GM13976 (cell line): ENCODE measurements at places on chromosomes 5 and 9.

DNA sequence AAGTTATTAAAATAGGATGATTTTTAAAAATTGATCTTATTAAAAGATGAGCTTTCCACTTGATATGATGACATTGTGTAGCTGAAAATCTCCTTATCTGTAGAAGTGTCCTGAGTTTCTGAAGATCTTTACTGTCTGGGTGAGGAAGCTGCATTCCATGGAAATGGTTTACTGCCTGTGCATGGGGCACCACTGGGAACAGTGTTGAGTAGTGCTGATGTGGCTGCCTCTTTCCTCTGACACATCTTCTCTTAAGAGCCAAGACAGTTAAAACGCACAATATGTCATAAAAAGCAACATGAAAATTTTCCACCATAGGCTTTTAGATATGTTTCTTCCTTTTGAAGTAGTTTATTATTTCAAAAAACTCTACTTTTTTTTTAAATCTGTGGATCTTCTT lies 24.6 kb downstream of the SECISBP2 start:
- no peak for DNase-seq

- DNase-seq = no peak
These were observed 107.9 kb downstream of the TRIO start for GRCh38 chr5:14250748-14251701.

- DNase-seq = no peak
These were observed 5.7 kb upstream of the LCN9 start for GRCh38 chr9:135657416-135657815.

DNA sequence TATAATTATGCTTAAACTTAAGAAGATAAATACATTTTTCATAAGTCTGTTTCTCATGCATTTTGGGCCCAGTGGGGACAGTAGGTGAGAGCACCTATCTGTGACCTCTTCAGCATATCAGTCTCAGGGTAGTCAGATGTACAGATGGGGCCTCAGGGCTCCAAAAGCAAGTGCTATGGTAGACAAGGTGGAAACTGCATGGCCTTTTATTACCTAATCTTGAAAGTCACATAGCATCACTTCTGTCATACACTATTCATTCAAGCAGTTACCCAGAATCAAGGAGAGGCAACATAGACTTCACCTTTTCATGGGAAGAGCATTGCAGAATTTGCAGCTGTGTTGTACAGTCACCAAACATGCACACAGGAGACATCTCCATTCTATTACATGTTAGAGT lies 94.8 kb downstream of the SV2C start:
- no peak for DNase-seq

GRCh38 chr5:10106806-10107205 lies 142.9 kb downstream of the ATPSCKMT start:
- no peak for DNase-seq

GRCh38 chr9:136546697-136547501 lies 1.1 kb upstream of the NOTCH1 start:
- no peak for DNase-seq

GRCh38 chr5:144467792-144468191 lies 297.1 kb downstream of the KCTD16 start:
- no peak for DNase-seq

DNA sequence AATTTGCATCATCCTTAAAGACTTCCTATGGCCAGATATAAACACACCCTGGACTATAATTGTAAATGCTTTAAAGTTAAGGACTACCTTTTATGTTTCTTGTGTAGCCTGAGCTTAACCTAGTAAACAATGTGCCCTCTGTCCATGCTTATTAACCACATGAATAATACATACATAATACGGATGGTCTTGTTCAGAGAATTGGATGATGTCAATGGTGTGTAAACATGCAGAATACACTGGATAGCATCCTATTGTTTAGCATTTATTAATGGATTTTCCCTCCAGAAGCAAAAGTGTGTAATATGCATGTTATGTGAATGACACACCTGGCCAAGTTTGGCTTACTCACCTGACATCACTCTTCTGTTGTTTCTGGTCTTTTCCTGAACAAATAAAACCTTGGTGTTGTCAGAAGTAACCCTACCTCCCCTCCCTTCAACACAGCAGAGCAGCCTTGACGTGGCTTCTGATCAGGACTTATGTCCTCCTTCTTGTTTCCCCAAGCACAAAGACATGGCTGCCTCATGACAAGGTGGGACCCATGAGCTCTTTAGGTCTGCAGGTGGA lies 517.9 kb downstream of the MTRR start:
- no peak for DNase-seq

- DNase-seq = no peak
These were observed 45.5 kb upstream of the TNFSF15 start for GRCh38 chr9:114851306-114851705.

DNA sequence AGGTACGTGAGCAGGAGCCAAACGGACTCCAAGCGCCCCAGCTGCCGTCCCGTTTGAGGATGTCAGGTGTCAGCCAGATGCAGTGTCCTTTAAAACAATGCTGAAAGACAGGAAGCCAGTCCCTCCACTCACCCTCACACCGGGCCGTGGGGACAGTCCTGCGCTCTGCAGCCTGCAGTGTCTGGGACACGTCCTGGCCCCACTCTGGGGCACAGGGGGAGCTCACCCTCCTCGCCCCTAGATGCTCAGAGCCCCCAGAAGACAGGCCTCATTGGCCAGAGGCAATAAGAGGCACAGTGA lies 79.7 kb downstream of the ZNF354C start:
- no peak for DNase-seq

DNA sequence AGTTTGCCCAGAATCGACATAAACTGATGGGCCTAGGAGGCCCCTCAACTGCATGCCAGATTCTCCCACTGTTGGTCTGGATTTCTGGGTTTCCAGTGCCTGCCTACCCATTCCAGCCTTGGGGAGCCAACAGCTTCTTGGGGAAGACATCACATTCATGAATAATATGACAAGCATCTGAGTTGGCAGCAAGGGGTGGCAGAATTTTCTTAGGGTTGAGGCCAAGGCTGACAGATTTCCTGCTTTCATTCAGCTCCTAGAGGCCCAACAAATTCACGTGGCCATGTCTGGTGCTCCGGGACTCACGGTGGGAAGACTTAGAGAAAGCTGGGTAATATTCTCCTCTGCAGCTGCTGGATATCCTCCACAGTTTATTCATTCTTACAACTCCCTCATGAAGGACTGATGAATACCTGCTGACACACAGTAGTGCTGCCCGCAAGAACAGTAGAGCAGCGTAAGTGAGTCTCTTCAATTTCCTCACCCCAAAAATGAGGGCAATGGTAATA lies 305.0 kb upstream of the TNC start:
- no peak for DNase-seq

- DNase-seq = no peak
These were observed 29.8 kb downstream of the PROP1 start for GRCh38 chr5:177966009-177966838.

DNA sequence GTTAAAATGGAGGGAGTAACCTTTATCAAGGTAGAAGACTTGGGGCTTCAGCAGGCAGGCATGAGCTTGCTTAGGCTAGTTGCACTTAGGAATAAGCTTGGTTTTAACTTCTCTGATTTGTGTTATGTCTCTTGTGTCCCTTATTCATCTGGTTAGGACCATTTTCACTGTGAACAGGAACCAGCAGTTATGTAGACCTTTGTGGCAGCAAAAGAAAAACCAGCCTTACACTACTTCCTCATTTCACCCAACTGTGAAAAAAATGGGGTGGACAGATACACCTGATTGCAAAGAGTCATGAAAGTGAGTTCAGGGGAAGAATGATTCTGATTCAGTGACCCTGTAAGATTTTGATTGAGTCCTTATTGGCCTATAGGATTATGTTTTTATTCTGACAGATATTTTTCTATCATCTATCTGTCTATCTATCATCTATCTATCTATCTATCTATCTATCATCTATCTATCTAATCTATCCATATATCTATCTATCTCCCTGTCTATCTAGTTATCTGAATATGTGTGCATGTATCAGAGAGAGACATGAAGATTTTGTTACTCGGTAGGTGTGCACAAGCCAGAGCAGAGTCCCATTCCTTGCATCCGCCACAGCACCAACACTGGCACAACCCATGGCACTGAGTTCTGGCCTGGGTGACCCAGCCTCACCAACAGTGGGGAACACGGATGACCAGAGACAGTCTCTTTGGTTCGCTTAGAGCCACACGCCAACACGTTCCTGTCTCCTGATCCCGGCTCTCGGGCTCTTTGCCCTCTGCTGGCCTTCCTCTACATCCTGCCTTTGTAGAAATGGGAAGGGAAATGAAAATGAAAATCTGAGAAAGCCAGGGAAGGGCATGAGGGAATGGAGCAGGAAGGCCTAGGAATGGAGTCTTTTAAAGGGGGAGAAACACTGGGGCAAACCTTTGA lies 1.3 kb upstream of the ZNF366 start:
- peak; percentile 80 for DNase-seq

- no peak for DNase-seq
These were observed 154.4 kb downstream of the NPR3 start for GRCh38 chr5:32865475-32865874.

DNA sequence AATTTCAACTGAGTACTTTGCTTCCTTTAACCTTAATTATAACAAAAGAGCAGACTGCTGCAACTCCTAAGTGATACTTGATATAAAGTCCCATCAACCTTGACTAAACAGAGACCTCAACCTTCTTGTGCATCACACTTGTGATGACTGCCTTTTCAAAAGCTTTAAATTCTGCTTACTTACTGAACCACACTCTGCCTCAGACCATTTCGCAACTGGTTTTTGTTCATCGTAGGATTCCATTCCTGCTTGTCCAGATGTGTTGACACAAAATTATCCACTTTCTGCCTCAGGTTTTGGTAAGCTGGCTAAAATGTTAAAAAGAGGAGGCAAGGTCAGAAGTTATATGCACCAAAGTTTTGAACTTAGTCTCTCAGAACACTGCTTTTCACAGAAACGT lies 3.5 kb downstream of the BOD1 start:
- DNase-seq = no peak

GRCh38 chr5:181173420-181174342 lies 26.3 kb downstream of the OR2V2 start:
- DNase-seq = no peak

DNA sequence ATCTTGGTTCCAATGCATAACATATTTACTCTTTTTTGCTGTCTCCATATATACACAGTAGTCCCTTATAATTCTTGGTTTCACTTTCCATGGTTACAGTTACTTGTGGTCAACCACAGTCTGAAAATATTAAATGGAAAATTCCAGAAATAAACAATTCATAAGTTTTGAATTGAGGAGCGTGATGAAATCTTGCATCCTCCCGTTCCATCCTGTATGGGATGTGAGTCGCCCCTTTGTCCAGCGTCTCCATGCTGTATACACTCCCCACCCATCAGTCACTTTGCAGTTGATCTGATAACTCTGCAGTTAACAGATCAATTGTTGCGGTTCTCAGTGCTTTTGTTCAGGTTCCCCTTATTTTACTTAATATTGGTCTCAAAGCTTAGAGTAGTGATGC lies 11.5 kb upstream of the FAF2 start:
- DNase-seq = no peak

DNA sequence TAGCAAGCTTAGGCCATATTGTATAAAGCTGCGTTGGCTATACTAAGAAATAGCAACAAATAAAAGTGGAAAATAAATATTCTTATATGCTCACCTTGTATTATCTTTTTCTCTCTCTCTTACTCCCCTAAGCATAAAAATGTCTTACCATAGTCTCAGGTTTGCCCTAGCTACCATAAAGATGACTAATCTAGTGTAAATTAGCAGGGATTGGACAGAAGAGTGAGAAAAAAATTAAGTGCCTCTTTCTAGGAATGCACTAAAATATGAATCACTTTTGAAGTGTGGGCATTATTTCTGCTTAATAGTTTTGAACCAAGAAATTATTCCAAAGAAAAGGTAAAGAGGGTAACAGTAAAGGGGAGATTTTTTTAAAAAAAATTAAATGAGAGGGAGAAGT lies 201.3 kb downstream of the HINT1 start:
- no peak for DNase-seq

- DNase-seq = no peak
These were observed 183.5 kb downstream of the TRIM32 start for GRCh38 chr9:116870566-116870965.

GRCh38 chr5:113058269-113058668 lies 81.7 kb downstream of the DCP2 start:
- DNase-seq = no peak

- DNase-seq = no peak
These were observed 61.9 kb downstream of the DENND1A start for GRCh38 chr9:123868002-123868401.

DNA sequence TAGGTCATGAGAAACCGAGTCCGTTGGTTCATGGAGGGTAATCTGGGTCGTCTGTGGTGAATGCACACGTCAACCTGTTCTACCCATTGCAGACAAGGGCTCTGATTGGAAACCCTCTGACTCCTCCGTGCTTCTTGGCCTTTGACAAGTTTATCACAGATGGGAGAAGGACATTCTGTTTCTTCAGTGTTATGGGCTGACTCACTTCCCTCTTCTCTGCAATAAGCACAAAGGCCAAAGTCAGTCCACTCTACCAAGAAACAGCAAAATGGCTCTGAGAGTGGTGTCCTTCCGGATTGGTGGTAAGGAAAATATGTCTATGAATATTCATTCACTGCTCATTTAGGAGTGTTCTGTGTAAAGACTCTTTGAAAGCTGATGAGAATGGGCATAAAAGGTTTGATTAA lies 89.3 kb downstream of the FEM1C start:
- DNase-seq = no peak

DNA sequence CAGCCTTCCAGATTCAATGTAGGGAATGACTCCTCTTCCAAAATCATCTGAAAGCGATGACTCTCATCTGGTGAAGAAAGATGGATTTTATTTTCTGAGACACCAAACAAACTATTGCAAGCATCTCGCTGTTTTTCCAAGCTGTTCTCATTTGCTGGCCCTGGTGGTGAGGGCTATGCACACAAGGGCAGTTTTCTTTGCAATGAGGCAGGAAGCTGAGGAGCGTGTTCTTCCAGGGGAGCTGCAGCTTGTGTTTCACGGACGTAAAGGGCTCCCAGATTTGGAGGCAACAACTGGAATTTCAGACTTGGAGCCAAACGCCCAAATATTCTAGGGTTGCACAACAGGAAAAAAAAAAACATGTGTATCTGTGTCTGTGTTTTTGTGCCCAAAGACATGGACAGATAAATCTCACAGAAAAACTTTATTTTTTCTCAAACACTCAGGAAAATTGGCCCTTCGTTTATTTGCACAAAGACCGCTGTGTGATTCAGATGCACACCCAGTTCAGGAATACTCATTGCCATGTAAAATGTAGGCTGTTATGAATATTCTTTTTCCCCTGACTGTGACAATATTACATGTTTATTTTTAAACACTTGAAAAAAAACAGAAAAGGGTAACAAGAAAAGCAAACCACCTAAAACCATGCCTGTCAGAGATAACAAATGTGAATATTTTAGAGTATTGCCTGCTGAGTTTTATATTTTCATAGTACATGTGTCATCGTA lies 151.3 kb downstream of the GAS1 start:
- no peak for DNase-seq

DNA sequence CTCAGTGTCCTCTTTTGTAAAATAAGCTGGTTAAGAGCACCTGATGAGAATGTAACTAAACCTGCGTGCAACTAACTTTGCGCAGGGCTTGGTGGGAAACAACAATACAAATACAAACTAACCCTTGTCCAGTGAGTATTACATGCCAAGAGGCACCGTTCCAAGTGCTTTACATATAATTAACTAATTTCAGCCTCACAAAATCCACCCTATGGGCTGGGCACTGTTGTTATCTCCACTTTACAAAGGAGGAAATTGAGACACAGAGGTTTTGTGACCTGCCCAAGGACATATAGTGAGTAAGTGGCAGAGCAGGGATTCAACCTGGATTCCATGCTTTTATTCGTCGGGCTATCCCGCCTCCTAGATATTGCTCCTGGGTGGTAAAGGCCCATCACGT lies 26.2 kb upstream of the TNIP1 start:
- no peak for DNase-seq
